ENCODE measurements at places on chromosomes 7 and 10. TPM values are rescaled to one million over a fixed set of nuclear protein-coding genes. Genes with fewer than 3 reads are reported as not detected.

DNA sequence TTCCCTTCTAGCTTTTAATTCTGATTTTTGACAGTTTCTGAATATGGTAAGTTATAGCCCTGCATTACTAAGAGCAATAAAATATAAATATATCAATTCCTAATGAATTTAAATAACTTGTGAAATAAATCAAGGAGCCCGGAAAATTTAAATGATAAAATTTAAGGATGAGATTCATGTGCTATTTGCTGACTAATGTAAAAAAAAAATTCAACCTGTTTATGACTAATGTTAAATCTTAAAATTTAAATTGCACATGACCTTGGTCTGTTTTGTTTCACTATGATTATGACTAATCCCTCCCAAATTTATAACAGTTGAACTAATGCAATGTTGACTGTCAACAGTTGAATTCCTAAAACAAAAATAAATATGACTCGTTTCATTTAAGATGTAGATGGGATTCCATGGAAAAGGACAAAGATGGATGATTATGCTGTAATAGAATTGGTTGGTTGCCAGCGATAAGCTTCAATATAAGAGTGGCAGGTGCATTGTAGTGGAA, 419.9 kb downstream of the NRG3 start:
- DNase-seq, result no peak
- H3K27me3 ChIP-seq, result no peaks in the 10 kb centered on the region
- no peak overlapping the region for H3K4me3 ChIP-seq
- H3K36me3 ChIP-seq, result no peaks in the 10 kb centered on the region

- no peak for DNase-seq
- peaks cover 3% of the 10 kb centered on the region for H3K36me3 ChIP-seq
- peak overlapping the region; percentile 70 for H3K4me3 ChIP-seq
- peaks cover 54% of the 10 kb centered on the region for H3K27me3 ChIP-seq
- no peak overlapping the region for H3K27ac ChIP-seq
Observed at GRCh38 chr10:34814223-34814912, 728 bp downstream of the PARD3 start.

DNA sequence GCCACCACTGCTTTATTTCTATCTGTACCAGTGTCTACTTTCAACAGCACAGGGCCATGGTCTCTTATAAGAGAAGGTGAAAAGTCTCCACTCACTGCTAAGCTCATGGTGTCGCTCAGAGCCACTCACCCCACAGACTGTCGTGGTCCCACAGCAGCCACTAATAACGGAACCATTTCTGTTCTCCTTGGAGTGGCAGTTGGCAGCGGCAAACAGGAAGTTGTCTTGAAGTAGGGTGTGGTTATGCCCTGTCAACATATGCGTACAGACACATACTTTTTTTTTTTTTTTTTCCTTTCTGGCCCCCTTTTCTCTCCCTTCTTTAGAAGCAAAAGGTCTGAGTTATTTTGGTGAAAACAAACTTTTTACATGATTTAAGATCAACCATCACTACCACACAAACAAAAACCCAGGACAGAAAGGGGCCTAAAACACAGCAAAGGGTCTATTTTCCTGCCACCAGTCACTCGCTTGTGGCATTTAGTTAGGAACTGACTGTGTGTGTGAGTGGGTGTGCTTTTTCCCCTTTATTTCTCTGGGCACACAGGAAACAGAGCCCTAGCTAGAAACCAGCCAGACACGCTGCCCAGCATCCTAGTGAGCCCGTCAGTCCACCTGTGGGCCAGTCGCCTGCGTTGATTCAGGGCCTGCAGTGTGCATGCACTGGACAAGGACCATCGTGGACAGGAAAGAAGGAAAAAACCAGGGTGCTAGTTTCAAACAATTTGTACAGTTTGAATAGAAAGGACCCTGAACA, 96.7 kb upstream of the EFCAB10 start:
- H3K4me3 ChIP-seq, result peak overlapping the region; percentile 89
- peaks cover 1% of the 10 kb centered on the region for H3K27me3 ChIP-seq
- DNase-seq, result peak; percentile 60
- H3K27ac ChIP-seq, result peak overlapping the region; percentile 93
- peaks cover 9% of the 10 kb centered on the region for H3K36me3 ChIP-seq

DNA sequence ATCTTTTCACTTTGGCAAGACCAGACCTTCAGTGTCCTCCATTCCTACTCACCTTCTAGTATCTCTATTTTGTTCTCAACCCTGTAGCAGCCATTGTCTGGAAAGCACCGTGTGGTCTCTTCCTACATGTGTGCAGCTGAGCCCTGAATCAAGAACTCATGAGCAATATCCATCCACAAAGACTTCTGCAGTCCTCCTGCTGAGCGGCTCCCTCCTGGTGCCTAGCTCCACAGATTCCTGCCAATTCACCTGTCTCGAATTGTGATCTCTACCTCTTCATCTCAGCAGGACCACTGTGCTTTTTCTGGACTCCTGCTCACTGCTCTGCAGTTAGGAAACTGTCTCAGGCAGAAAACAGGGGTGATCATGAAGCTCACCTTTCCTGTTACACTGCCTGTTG, 118.8 kb downstream of the RELN start:
- no peaks in the 10 kb centered on the region for H3K36me3 ChIP-seq
- H3K27me3 ChIP-seq, result no peaks in the 10 kb centered on the region
- H3K4me3 ChIP-seq, result no peak overlapping the region
- no peaks in the 10 kb centered on the region for H3K4me1 ChIP-seq

- H3K4me3 ChIP-seq, result no peak overlapping the region
- no peak overlapping the region for H3K27ac ChIP-seq
- no peaks in the 10 kb centered on the region for H3K36me3 ChIP-seq
- no peak for DNase-seq
Observed at GRCh38 chr10:59362959-59363381, 621 bp upstream of the FAM13C start.

DNA sequence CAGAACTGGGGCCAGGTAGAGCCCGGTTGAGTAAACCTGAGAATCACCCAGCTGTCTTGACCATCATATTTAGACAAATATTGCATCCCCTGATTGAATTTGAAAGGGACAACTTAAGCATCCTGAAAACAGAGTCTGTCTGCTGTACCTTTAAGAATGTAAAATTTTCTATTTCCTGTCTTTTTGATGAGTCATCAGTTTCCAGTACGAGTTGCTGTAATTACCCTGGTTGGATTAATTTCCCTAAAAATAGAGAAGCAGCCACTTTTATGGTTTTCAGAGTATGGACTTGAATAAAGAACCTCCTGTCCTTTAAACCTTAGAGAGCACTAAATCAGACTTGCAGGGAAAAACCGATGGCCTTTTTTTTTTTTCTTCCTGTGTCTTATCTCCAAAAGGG, 164.6 kb upstream of the SH2B2 start:
- peak overlapping the region; percentile 11 for H3K4me3 ChIP-seq
- no peak for DNase-seq

- no peaks in the 10 kb centered on the region for H3K27me3 ChIP-seq
- H3K4me1 ChIP-seq, result no peaks in the 10 kb centered on the region
- no peak for DNase-seq
- H3K27ac ChIP-seq, result no peak overlapping the region
- no peak overlapping the region for H3K4me3 ChIP-seq
Observed at GRCh38 chr7:68020102-68020501, 1023.5 kb downstream of the TYW1 start.

GRCh38 chr10:45179691-45180090, 135.7 kb downstream of the OR13A1 start:
- no peak for DNase-seq
- H3K36me3 ChIP-seq, result no peaks in the 10 kb centered on the region
- no peak overlapping the region for H3K27ac ChIP-seq
- H3K4me1 ChIP-seq, result no peaks in the 10 kb centered on the region
- peaks cover 9% of the 10 kb centered on the region for H3K27me3 ChIP-seq

- no peaks in the 10 kb centered on the region for H3K27me3 ChIP-seq
- DNase-seq, result no peak
- H3K36me3 ChIP-seq, result no peaks in the 10 kb centered on the region
- H3K4me1 ChIP-seq, result no peaks in the 10 kb centered on the region
- no peak overlapping the region for H3K27ac ChIP-seq
Observed at GRCh38 chr10:10687751-10688150, 329.9 kb upstream of the CELF2 start.

- peaks cover 6% of the 10 kb centered on the region for H3K4me1 ChIP-seq
- DNase-seq, result no peak
- H3K4me3 ChIP-seq, result no peak overlapping the region
- H3K27ac ChIP-seq, result no peak overlapping the region
Observed at GRCh38 chr7:1366801-1367405, 92.4 kb downstream of the MICALL2 start.

- H3K27me3 ChIP-seq, result no peaks in the 10 kb centered on the region
- H3K4me1 ChIP-seq, result peaks cover 33% of the 10 kb centered on the region
- H3K4me3 ChIP-seq, result no peak overlapping the region
- peaks cover 25% of the 10 kb centered on the region for H3K36me3 ChIP-seq
Observed at GRCh38 chr7:10939237-10939910, 34.3 kb upstream of the PHF14 start.

DNA sequence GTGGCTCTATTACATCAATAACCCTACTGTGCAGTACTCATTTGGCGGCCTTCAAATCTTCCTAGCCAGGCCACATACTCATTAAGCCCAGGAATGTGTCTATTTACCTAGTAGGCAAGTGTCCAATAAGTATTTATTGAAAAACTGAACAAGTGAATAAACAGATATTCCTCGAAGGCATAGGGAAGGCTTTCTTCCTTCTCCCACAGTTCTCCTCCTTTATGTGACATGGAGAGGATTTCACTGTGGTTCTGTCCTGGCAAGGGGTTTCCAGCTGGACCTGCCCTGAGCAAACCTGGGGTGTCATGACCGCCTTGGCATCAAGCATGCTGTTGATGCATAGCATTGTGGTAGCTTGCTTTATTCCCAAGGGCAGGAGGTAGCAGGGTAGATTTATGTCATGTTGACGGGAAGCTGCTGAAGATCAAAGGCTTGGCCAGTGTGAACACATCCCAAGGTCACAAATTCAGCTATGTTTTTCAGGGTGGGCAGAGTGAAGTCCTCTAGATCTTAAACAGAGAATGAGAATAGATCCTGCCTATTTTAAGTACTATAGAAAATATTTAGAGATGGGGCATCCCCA, 195.1 kb downstream of the INHBA start:
- no peaks in the 10 kb centered on the region for H3K4me1 ChIP-seq
- H3K27me3 ChIP-seq, result no peaks in the 10 kb centered on the region
- no peak for DNase-seq
- no peak overlapping the region for H3K27ac ChIP-seq
- no peak overlapping the region for H3K4me3 ChIP-seq
- H3K36me3 ChIP-seq, result no peaks in the 10 kb centered on the region

DNA sequence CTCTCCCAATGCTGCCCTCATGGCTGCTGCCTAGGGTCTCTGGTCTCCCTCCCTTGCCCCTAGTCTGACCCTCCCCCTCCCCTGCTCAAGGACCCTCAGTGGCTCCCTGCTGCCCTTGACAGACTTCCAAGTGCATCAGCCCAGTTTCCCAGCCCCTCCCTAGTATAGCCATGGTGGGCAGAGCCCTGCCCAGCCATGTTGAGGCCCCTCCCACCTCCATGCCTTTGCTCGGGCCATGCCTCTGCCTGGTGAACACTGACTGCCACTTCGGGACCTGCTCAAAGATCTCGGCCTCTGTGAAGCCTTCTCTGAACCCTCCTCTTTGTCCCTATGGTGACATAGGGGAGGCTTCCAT, 73.2 kb downstream of the MYL10 start:
- no peaks in the 10 kb centered on the region for H3K4me1 ChIP-seq
- peaks cover 2% of the 10 kb centered on the region for H3K27me3 ChIP-seq
- no peak overlapping the region for H3K4me3 ChIP-seq

- H3K36me3 ChIP-seq, result no peaks in the 10 kb centered on the region
- no peak overlapping the region for H3K27ac ChIP-seq
- H3K4me1 ChIP-seq, result no peaks in the 10 kb centered on the region
Observed at GRCh38 chr7:79502151-79502550, 48.7 kb upstream of the MAGI2 start.

DNA sequence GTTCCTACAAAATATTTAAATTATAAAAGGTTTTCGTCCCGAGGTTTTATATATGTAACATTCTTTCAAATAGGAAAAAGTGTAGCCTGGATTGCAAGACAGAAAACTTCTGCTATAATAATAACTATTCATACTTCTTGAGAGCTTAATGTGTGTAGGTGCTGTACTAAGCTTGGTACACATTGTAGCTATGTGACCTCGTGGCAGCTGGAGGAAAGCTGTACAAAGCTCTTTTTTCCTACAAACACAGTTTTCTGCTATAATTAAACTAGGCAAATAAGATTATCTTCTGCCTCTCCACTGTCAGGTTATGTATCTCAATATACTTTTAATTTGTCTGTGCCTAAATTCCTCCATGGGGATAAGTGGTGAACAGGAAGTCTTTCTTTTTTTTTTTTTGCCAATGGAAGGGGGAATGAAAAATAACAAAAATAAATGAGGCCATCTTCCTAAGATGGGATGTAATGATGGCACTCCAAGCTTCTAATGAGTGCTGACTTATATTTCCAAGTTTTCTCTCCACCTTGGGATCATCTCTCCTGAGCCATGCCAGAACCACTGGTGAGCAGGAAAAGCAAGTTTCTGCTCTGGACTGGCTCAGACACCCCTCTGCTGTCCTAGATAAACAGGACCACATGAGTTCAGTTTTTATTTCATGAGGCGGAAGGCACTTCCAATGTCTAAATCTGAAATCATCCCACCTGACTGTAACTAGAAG, 9.9 kb downstream of the SGMS1 start:
- no peaks in the 10 kb centered on the region for H3K27me3 ChIP-seq
- no peak overlapping the region for H3K27ac ChIP-seq
- DNase-seq, result no peak
- no peak overlapping the region for H3K4me3 ChIP-seq

- no peak for DNase-seq
- no peak overlapping the region for H3K27ac ChIP-seq
- H3K27me3 ChIP-seq, result no peaks in the 10 kb centered on the region
- H3K4me3 ChIP-seq, result no peak overlapping the region
- H3K36me3 ChIP-seq, result no peaks in the 10 kb centered on the region
- no peaks in the 10 kb centered on the region for H3K4me1 ChIP-seq
Observed at GRCh38 chr10:109089779-109090178, 833.5 kb downstream of the XPNPEP1 start.

DNA sequence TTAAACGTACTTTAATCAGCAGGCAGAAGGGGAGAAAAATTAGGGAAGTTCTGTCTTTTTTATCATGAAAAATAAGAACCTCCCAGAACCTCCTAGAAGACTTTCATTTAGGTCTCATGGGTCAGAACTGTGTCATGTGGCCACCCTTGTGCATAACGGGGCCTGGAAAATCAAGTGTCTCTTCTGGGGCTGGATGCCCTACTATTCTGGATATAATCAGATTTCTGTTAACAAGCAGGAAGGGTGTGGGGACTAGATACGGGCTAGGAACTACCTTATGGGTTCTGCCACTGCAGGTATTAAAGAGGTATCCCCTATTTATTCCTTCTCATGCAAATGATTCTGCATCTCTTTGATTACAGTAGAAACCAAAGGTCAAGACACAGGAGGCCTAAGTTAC, 14.1 kb downstream of the LANCL2 start:
- peaks cover 3% of the 10 kb centered on the region for H3K36me3 ChIP-seq
- no peaks in the 10 kb centered on the region for H3K4me1 ChIP-seq
- no peak overlapping the region for H3K27ac ChIP-seq
- H3K4me3 ChIP-seq, result no peak overlapping the region
- no peaks in the 10 kb centered on the region for H3K27me3 ChIP-seq
- no peak for DNase-seq

GRCh38 chr10:11822026-11822756, 965 bp upstream of the PROSER2 start:
- no peaks in the 10 kb centered on the region for H3K36me3 ChIP-seq
- H3K27ac ChIP-seq, result no peak overlapping the region
- no peak for DNase-seq
- peaks cover 45% of the 10 kb centered on the region for H3K27me3 ChIP-seq
- peaks cover 8% of the 10 kb centered on the region for H3K4me1 ChIP-seq

NUP42 gene
- total RNA-seq, result 55.2 TPM

OR2A1 gene
- total RNA-seq, result not detected

C7orf57 gene
- 0.31 TPM for total RNA-seq

Data from activated T-helper 1 cell treated with anti-CD3 and anti-CD28 coated beads, Interleukin-12 subunit alpha, Interleukin-12 subunit beta, Interleukin-2, Interleukin-4 antibody, amounts not matched to agents 30 ng/mL and 10 ng/mL and 1 ng/mL, durations not matched to agents 14 hours and 24 hours and 36 hours (primary cell).